NCI-H526 (cell line): ENCODE measurements at places on chromosomes 3 and 15.
A peak's percentile ranks its signal among the peaks of the same experiment; 100 is the strongest.

DNA sequence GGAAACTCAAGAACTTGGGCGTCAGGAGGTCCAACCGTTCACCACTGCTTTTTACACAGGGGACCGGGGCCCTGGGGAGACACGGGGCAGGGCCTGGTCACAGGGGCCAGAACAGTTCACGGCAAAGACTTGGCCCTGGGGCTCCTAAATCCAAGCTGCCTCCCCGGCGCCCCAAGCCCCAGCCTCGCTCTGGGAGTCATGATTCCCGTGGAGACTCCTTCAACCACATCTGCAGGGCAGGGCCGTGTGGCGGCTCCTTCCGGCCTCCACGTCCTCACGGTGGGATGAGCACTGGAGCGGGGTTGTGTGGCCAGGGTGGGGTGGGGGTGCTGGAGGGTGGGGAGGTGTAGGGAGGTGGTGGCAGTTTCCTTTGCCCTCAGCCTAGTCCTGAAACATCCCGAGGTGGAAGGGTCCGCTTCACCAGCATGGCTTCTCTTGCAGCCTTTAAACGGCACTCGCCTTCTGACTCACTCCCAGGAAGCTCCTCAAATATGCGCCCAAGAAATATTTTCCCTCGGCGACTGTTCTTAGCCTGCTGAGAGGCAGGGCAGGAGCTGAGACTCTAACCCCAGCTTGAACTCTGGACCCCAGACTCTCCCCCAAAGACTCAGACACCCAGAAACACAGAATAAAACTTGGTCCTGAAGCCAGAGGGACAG, 1.8 kb downstream of the MUC4 start:
- no peak for DNase-seq

DNA sequence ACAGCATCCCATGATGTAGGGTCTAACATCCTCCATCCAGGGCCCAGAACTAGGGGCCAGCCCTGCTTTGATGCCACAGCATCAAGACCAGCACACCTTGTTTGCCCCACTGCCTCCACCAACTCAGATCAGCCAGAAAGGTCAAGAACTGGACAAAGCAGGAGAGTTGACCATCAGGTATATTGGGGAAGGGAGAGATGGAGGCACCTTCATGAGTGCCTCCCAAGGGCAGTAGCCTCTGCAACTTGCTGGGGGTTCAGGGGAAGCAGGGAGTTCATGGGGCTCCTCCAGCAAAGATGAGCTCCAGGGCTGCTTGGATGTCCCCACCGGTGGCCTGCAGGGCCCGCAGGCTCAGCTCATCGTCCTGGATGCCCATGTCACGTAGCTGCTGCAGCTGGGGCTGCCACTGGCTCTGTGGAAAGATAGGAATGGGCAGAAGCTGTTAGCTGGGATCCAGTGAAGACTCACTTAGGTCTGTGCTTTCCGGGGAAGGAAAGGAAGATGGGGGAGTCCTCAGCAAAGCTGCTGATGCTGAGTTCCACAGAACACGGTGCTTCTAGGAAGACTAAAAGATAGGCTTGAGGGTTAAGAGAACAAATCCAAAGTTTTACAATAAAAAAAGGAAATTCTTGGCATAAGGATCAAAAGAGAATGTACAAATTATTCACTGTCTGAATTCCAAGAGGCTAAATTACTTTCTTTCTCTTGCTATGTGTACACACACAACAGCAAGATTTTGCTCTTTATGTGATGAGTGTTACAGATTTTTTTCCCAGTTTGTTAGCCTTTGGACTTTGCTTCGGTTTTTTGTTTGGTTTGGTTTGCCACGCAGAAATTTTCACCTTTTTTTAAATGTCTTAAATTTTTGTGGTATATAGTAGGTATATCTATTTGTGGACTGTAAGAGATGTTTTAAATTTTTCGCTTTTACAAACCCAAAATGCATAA, 12.3 kb upstream of the SEMA7A start:
- no peak for DNase-seq

DNA sequence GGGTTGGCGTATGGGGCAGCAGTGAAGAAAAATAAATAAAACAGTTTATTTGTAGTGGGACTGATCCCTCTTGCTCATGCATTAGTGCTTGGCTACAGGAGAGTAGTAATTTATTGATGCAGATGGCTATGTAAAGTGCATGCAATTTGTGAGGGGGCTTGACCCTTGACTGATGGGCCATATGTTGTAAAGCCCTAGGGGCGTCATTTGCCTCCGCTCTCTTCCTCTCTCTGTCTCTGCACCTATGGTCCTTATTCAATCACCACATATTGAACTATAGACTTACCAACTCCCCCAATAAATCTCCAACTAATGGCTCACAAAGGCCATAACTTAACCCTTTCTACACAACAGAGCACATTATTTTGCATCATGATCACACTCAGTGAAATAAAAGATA, 227.7 kb downstream of the ROBO2 start:
- no peak for DNase-seq

GRCh38 chr3:14773281-14773680, 45.5 kb upstream of the FGD5 start:
- no peak for DNase-seq

GRCh38 chr15:81480645-81481053, 106.6 kb upstream of the TMC3 start:
- DNase-seq, result peak; percentile 80
